Heart left ventricle (tissue), 16 donors: ENCODE measurements at places on chromosomes 3 and 15. TPM values are rescaled to one million over a fixed set of nuclear protein-coding genes. Genes with fewer than 3 reads are reported as not detected.

FGD5 gene
- 19.9 TPM for total RNA-seq

TMCO5A gene
- not detected for total RNA-seq

DNA sequence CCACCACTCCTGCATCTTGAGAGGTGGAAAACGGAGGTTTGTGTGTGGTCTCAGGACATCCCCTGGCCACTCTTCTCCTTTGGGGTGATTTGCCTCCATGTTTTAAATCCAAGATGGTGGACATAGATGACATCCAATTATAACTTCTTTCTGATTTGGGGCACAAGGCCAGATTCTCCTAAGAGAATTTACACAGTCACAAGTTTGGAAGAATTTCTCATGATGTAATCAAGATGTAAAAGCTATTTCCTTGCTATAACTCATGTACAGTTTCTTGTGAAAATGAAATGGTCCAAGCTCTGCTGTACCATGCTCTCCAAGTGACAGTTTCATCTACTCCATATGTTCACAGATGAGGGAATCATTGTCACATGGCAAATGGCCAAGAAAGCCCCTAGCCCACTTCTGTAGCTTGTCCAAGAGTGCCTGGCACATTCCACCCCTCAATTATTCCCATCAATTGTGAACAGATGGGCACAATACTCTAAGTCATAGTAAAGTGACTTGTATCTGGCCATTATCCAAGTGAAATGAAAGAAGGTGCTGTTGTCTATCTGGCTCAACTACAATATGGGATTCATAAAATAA, 134.6 kb upstream of the ROPN1 start:
- DNase-seq: no peak
- H3K4me1 ChIP-seq: no peaks in the 10 kb centered on the region
- H3K27ac ChIP-seq: no peak overlapping the region
- H3K4me3 ChIP-seq: no peak overlapping the region
- no peaks in the 10 kb centered on the region for H3K27me3 ChIP-seq

CCR2 gene
- total RNA-seq: 1.1 TPM

GRCh38 chr3:122356402-122356801, 26.6 kb downstream of the MIX23 start:
- H3K36me3 ChIP-seq: no peaks in the 10 kb centered on the region
- no peak overlapping the region for H3K27ac ChIP-seq
- no peak overlapping the region for H3K4me3 ChIP-seq
- H3K27me3 ChIP-seq: no peaks in the 10 kb centered on the region
- peaks cover 6% of the 10 kb centered on the region for H3K4me1 ChIP-seq

CCDC39 gene
- not detected for total RNA-seq

DNA sequence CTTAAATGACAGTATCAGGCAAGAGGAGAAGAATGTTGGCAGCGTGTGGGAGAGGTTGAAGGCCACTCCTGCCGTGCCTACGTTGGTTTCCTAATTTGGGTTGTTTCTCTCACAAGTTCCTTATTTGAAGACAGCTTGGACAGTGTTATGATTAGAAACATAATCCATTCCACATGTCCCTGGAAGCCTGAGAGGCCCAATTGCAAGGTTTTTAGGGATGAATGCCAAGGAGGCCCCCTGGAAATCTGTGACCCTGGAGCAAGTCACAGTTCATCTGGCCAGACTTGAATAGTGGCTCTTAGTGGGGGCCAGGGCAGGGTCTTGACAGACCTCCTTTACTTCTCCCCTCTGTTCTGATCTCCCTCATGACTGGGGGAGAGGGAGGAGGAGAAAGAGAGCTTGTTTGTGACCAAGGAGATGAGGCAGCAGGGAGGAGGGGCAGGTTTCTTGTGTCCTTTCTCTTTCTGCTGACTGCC, 584.4 kb upstream of the TBL1XR1 start:
- no peak overlapping the region for H3K4me3 ChIP-seq
- DNase-seq: peak; percentile 84
- H3K27ac ChIP-seq: peak overlapping the region; percentile 70
- no peaks in the 10 kb centered on the region for H3K36me3 ChIP-seq
- H3K27me3 ChIP-seq: no peaks in the 10 kb centered on the region

- no peak overlapping the region for H3K4me3 ChIP-seq
- DNase-seq: no peak
- H3K27me3 ChIP-seq: peaks cover 7% of the 10 kb centered on the region
- H3K36me3 ChIP-seq: no peaks in the 10 kb centered on the region
- no peaks in the 10 kb centered on the region for H3K4me1 ChIP-seq
These were observed 4.3 kb downstream of the HRG start for GRCh38 chr3:186670155-186670554.

ZNF385D gene
- total RNA-seq: 19.8 TPM

DNA sequence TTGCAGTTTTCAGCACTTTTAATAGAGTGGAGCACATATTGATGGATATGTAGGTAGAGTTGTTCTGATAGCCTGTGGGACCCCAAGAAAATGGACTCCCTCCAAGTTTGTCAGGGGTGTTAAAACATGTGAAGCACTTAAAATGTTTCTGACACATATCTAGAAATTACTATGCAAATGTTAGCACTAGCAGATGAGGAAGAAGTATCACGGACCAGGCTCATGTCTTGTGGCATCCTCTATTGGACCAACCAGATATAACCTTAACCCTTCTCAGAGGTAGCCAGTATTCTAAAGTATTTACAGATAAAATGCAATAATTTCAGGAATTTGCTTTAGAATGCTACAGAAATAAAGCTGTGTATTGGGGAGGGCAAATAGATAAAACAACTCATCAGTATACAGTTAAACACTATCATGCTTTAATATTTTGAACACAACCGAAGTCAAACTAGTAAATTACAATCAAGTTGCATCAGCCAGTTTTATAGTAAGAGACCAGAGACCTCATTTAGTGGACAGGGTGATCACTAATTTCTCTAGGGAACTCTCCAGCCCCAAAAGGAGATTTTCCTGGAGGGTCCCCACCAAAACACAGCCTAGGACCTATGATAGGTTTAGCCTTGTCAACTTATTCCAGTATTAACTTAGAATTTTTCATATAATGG, 57.2 kb upstream of the FBN1 start:
- H3K27me3 ChIP-seq: no peaks in the 10 kb centered on the region
- no peaks in the 10 kb centered on the region for H3K4me1 ChIP-seq
- no peaks in the 10 kb centered on the region for H3K36me3 ChIP-seq
- no peak for DNase-seq
- no peak overlapping the region for H3K27ac ChIP-seq

DNA sequence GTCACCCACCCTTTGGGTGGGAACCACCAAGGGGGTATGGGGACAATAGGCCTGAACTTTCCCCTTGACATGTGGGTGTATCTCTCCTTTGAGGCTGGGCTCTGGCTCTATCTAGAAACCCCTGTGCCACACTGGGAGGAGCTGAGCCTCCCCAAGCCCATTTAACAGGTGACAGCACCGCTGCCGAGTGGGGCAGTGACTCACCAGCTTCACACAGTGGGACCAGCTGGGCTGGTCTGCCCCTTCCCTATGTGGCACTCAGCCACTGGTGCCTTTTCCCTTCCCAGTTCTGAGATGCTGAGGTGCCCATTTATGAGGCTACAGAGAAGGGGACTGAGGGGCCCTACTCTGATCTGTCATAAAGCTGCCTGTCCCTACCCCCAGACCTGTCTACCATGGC, 5.1 kb downstream of the PSTPIP1 start:
- no peak overlapping the region for H3K27ac ChIP-seq
- peak; percentile 51 for DNase-seq
- H3K4me1 ChIP-seq: peaks cover 9% of the 10 kb centered on the region
- H3K27me3 ChIP-seq: no peaks in the 10 kb centered on the region

- no peak for DNase-seq
- H3K4me1 ChIP-seq: peaks cover 36% of the 10 kb centered on the region
- no peaks in the 10 kb centered on the region for H3K36me3 ChIP-seq
- H3K27me3 ChIP-seq: no peaks in the 10 kb centered on the region
- no peak overlapping the region for H3K4me3 ChIP-seq
- no peak overlapping the region for H3K27ac ChIP-seq
These were observed 216.4 kb downstream of the TIGIT start for GRCh38 chr3:114510201-114510600.

- DNase-seq: no peak
- H3K4me1 ChIP-seq: no peaks in the 10 kb centered on the region
- H3K27me3 ChIP-seq: no peaks in the 10 kb centered on the region
- H3K36me3 ChIP-seq: no peaks in the 10 kb centered on the region
- no peak overlapping the region for H3K27ac ChIP-seq
- H3K4me3 ChIP-seq: no peak overlapping the region
These were observed 253.2 kb downstream of the NR2F2 start for GRCh38 chr15:96583671-96584070.

STAB1 gene
- 50.6 TPM for total RNA-seq

SLC12A1 gene
- not detected for total RNA-seq

- H3K27ac ChIP-seq: no peak overlapping the region
- no peaks in the 10 kb centered on the region for H3K27me3 ChIP-seq
- H3K4me1 ChIP-seq: peaks cover 6% of the 10 kb centered on the region
- no peak for DNase-seq
These were observed 46.8 kb downstream of the RGMA start for GRCh38 chr15:93042211-93042610.

ZNF501 gene
- 2.2 TPM for total RNA-seq

GRCh38 chr3:41346698-41347270, 147.5 kb downstream of the CTNNB1 start:
- no peak overlapping the region for H3K27ac ChIP-seq
- no peaks in the 10 kb centered on the region for H3K4me1 ChIP-seq
- no peak for DNase-seq
- no peak overlapping the region for H3K4me3 ChIP-seq

DNA sequence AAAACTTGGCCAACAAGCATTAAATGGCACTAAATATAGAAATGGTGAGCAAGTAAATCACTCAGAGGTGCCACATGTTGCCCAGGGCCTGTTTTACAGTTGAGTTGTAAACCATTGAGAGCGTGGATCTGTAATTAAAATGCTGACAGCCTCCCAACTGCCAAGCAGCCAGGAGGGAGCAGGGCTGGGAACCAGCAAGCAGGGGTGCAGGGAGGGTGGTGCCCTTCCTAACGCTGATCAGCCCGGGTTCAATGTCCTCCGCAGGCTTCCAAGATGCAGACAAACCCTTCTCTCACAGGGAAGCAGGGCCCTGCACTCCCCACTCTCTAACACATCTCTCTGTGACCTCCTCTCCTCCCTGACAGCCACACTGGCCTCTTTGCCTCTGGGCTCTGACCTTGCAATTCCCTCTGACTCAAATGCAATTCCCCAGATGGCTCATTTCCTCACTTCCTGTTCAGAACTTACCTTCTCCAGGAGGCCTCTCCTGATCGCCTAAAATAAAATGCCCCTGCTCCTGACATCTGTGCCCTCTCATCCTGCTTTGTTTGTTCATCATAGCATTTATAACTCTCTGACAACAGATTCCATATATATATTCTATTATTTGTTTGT, 40.0 kb downstream of the WNT7A start:
- H3K4me1 ChIP-seq: no peaks in the 10 kb centered on the region
- no peak overlapping the region for H3K27ac ChIP-seq
- H3K27me3 ChIP-seq: peaks cover 3% of the 10 kb centered on the region
- DNase-seq: no peak
- no peaks in the 10 kb centered on the region for H3K36me3 ChIP-seq

GRCh38 chr3:194249323-194250097, 101.6 kb downstream of the CPN2 start:
- H3K4me3 ChIP-seq: no peak overlapping the region
- no peaks in the 10 kb centered on the region for H3K36me3 ChIP-seq
- peaks cover 38% of the 10 kb centered on the region for H3K4me1 ChIP-seq
- no peaks in the 10 kb centered on the region for H3K27me3 ChIP-seq
- no peak overlapping the region for H3K27ac ChIP-seq
- DNase-seq: no peak

MINAR1 gene
- total RNA-seq: 0.29 TPM

- H3K4me3 ChIP-seq: no peak overlapping the region
- H3K36me3 ChIP-seq: no peaks in the 10 kb centered on the region
- peaks cover 8% of the 10 kb centered on the region for H3K27me3 ChIP-seq
- no peak overlapping the region for H3K27ac ChIP-seq
- no peaks in the 10 kb centered on the region for H3K4me1 ChIP-seq
These were observed 9.4 kb upstream of the ERC2 start for GRCh38 chr3:56477646-56478045.

AMOTL2 gene
- total RNA-seq: 109 TPM

DNA sequence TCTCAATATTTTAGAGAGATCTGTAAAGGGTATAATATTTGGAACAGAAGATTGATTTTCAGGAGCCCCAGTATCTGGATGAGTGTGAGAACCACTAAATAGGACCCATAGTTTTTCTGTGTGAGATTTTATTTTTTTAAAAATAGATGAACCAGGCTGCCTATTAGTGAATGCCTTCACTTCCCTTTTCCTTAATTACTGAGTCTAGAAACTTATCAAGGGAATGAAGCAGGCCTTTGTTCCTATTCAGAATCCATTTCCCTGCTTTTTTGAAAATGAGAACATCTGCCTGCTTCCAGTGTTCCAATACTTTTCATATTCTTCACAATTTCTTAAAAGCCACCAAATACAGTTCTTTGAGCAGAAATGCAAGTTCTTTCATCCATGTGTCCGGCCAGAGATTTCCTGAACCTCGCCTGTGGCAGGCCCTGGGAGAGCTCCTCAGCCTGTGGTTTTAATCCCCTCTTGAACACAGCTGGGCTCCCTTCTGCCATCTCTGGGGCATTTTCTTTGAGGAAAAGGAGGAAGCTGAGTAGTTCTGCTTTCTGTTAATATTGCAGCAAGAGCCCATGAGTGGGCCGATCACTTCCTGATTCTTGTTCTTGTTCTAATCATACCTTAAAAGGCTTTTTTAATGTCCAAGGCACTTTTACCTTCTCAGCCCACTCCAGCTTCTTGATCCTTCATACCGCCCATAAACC, 4.7 kb downstream of the EHD4 start:
- H3K4me3 ChIP-seq: no peak overlapping the region
- H3K27me3 ChIP-seq: no peaks in the 10 kb centered on the region
- peak; percentile 49 for DNase-seq
- peak overlapping the region; percentile 75 for H3K27ac ChIP-seq

AMIGO3 gene
- not detected for total RNA-seq

- no peak overlapping the region for H3K4me3 ChIP-seq
- no peaks in the 10 kb centered on the region for H3K27me3 ChIP-seq
- DNase-seq: no peak
- H3K4me1 ChIP-seq: no peaks in the 10 kb centered on the region
These were observed 65.1 kb downstream of the B3GNT5 start for GRCh38 chr3:183317886-183318865.

GOLGA6B gene
- total RNA-seq: not detected

DNA sequence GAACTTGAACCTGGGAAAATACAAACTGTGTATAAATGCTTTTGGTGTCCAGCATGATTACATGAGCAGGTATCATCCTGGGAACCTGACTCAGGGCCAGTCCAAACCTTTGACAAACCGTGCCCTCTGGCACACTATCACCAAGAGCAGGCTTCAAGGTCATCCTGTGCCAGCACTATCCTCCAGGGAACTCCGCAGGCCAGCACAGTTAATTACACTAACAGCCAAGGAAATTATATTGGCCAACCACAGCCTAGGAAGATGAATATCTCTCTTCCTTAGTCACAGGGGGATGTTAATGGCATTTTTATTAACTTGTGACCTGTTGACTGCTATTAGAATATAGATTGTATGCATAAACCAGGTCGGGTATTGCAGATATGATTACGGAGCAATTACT, 262.0 kb downstream of the TUSC7 start:
- H3K4me3 ChIP-seq: no peak overlapping the region
- no peaks in the 10 kb centered on the region for H3K27me3 ChIP-seq
- no peak for DNase-seq
- H3K36me3 ChIP-seq: no peaks in the 10 kb centered on the region
- no peak overlapping the region for H3K27ac ChIP-seq
- H3K4me1 ChIP-seq: no peaks in the 10 kb centered on the region
